ENCODE measurements at places on chromosomes 6 and 20.

DNA sequence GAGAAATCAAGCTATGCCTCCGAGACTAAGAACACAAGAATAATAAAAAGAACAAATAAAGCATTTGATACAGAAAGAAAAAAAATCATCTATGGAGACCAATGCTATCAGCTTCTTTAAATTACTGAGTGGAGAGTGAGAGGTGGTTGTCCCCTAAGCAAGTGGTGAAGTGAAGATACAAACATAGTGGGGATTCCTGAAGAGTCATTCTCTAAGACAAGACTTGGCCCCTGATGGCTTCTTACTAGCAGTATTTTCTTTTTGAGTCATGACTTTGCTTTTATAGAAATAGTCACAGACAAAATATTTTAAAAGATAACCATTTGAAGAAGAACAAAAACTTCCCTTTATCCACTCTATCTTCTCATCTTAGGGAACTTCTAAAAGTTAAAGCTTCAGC lies 261.4 kb upstream of the PRDM1 start:
- no peak for DNase-seq

GRCh38 chr6:37625591-37626374 lies 71.9 kb downstream of the MDGA1 start:
- no peak for DNase-seq

GRCh38 chr6:119985952-119986736 lies 636.6 kb upstream of the MAN1A1 start:
- DNase-seq = no peak

GRCh38 chr6:31321005-31321707 lies 35.8 kb downstream of the HLA-B start:
- DNase-seq = no peak

DNA sequence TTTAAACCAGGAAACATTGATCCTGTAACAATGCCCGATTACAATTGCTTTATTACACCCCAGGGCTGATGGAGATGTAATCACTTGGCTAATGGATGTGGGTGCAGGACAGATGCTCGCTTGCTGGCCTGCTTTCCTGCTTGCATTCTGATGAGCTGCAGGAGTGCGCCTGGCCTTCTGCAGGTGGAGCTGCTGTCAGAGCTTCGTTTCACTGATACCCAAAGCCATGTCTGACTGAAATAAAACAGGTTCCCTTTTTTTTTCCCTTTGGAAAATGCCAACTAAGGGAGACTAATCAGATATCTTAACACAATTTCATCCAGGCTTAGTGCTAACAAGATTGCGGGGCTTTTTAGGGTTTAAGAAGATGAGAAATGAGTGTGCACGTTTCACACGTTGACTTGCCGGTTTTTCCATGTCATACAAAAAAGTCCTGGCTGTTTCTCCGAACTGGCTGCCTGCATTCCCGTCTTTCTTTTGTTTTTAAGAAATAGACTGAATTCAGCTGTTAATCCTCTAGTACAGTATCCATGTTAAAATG lies 60.7 kb downstream of the VAPB start:
- no peak for DNase-seq
